ENCODE measurements at places on chromosomes 7 and 10.

GRCh38 chr7:52705768-52706167 is 329.7 kb upstream of the POM121L12 start:
- DNase-seq, result no peak

DNA sequence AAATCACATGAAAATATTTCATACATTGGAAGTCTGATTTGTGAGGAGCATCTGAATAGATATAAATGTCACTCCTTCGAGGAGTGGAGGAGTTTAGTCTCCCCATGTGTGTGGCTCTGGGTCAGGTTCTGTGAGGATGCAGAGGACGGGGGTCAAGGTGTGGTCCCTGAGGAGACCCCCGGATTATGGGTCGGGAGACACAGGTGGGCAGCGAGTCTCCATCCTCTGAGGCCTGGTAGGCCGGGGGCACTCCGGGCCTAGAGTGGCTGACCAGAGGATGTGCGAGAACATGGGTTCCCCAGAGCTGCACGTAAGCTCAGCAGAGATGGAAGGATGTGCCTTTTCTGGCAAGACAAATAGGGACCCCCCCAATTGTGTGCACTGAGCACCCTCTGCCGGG is 93.4 kb upstream of the TCERG1L start:
- no peak for DNase-seq

GRCh38 chr7:128693373-128694015 is 21.4 kb downstream of the GARIN1A start:
- DNase-seq, result no peak

- DNase-seq, result no peak
These were observed 39.3 kb downstream of the RABGEF1 start for GRCh38 chr7:66779669-66780409.

DNA sequence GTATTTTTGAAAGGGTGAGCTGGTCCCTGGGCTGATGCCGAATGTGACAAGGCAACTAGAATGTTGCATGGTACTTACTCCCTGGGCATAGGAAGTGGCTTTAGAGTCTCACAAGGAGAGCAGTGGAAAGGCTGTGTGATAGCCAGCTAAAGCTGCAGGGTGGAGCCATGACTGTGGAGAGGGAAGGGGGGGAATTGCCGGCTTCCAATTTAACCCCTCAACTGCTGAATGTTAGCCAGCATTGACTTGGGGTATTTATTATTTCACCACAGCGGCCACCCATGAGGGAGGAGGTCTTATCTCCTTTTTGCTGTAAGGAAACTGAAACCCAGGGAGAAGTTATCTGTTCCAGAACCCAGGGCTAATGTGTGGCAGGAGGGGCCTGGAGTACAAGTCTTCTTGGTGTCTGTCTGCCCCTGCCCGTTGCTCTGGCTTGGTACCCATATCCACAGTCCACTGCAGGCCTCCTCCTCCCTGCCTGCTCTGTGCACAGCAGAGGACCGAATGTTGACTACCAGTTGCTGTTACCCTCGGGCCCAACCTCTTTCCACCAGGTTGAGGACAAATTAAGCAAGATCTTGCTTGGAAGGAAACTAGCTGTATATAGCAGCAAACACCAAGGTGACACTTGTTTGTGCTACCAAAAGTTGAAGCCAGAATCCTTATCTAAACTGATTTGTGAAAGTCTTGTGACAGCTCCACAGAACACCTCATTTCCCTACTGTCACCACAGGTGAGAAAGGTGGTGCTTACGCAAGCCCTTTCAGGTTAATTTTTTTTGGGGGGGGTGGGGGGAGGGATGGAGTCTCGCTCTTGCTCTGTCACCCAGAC is 37.6 kb downstream of the WBP1L start:
- DNase-seq, result no peak

GRCh38 chr10:7218968-7219367 is 191.9 kb downstream of the SFMBT2 start:
- no peak for DNase-seq

- DNase-seq, result no peak
These were observed 450.4 kb downstream of the NEBL start for GRCh38 chr10:20446561-20447193.

DNA sequence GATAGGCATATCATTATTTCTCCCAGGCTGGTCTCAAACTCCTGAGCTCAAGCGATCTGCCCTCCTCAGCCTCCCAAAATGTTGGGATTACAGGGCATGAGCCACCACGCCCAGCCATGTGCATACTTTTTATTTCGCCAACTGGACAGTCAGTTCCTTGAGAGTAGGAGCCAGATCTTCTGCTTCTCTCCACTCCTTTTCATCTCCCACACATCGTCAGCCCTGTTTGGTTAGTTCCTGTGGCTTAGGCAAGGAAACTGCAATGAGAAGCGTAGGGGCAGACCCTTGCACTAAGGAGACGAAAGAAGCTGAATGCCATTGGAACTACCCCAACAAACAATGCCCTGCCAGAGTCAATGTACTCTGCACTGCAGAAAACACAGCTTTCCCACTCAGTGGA is 178.2 kb downstream of the TRIL start:
- DNase-seq, result no peak

- no peak for DNase-seq
These were observed 243.0 kb downstream of the PLXDC2 start for GRCh38 chr10:20059084-20059835.

- no peak for DNase-seq
These were observed 13.8 kb upstream of the LEP start for GRCh38 chr7:128227271-128227670.

GRCh38 chr7:80600046-80600445 is 38.4 kb upstream of the CD36 start:
- DNase-seq, result no peak

DNA sequence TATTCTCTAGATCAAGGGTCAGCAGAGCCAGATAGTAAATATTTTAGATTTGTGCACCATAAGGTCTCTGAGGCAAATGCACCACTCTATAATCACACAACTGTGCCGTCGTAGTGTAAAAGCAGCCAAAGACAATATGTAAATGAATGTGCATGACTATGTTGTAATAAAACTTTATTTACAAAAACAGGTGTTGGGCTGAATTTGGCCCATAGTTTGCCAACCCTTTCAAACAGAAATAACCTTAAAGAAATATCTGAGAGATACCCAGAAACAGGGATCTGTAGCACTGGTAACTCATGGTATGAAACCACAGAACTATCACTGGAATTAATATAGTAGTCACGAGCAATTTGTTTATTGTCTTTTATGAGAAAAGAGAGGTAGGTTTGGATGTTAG is 86.0 kb downstream of the ARID5B start:
- no peak for DNase-seq

DNA sequence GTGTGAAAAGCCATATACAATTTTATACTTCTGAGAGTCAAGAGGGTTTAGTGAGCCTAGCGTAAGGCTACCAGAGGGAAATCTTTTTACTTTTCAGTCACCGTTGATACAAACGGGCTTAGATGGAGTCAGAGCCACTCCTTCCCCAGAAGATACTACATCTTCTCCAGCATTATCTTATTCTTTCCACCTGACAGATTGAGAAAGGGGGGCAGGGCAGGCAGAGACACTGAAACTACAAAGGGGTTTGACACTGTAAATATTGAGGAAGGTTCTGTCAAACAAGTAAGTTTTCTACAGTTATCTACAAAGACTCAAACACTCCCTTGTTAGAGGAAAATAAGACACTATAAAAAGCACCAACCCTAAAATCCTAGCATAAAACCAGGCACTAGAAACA is 100.0 kb downstream of the RELN start:
- DNase-seq, result no peak

- DNase-seq, result no peak
These were observed 243.8 kb downstream of the MTERF1 start for GRCh38 chr7:91636728-91637127.

GRCh38 chr7:83451501-83452045 is 197.4 kb downstream of the SEMA3E start:
- no peak for DNase-seq

- DNase-seq, result no peak
These were observed 488.3 kb upstream of the ADARB2 start for GRCh38 chr10:2225609-2226008.

DNA sequence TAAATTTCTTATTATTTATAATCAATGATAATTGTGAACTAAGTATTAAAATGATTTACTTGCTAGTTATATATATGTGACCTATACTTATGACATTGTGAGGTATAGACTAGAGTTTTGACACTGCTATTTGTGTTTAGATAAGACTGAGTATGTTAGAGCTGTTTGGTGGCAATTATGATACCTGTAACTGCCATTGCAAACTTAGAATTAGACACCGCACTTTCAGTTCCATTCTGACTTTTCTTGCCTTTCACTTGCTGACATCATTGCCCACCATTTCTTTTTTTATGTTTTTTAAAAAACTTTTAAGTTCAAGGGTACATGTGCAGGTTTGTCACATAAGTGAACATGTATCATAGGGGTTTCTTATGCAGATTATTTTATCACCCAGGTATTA is 214.5 kb downstream of the MBL2 start:
- no peak for DNase-seq

DNA sequence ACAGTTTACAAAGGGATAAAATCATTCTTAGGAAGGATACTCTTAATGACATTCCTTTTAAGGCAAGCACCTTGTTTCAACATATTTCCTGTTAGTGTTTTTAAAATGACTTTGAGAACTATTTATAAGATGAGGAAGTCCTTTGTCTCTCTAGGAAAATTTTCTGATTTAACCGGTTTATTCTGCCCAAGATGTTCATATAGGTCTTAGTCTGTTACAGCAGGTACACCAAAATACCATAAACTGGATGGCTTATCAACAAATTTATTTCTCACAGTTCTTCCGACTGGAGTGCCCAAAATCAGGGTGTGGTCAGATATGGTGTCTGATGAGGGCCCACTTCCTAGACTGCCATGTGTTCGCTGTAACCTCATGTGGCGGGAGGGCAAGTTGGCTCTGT is 77.9 kb downstream of the GSAP start:
- DNase-seq, result no peak

GRCh38 chr7:31082447-31082846 is 30.3 kb downstream of the ADCYAP1R1 start:
- DNase-seq, result no peak

GRCh38 chr7:47999413-47999812 is 20.0 kb upstream of the HUS1 start:
- no peak for DNase-seq

DNA sequence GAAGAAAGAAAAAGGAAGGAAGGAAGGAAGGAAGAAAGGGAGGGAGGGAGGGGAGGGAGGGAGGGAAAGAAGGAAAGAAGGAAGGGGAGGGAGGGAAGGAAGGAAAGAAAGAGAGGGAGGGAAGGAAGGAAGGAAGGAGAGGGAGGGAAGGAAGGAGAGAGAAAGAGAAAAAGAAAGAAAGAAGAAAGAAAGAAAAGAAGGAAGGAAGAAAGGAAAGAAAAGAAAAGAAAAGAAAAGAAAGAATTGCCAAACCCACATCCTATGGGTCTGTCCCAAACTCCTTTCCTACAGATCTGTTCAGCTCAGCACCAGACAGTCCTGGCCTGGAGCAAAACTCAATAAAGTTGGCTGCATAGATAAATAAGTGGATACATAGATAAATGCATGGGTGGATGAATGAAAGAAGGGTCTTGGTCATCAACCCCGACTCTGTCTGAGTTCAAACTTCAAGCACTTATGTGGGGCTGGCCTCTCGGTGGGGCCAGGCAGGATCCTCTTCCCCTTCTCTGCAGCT is 17.2 kb upstream of the TLX1 start:
- no peak for DNase-seq

DNA sequence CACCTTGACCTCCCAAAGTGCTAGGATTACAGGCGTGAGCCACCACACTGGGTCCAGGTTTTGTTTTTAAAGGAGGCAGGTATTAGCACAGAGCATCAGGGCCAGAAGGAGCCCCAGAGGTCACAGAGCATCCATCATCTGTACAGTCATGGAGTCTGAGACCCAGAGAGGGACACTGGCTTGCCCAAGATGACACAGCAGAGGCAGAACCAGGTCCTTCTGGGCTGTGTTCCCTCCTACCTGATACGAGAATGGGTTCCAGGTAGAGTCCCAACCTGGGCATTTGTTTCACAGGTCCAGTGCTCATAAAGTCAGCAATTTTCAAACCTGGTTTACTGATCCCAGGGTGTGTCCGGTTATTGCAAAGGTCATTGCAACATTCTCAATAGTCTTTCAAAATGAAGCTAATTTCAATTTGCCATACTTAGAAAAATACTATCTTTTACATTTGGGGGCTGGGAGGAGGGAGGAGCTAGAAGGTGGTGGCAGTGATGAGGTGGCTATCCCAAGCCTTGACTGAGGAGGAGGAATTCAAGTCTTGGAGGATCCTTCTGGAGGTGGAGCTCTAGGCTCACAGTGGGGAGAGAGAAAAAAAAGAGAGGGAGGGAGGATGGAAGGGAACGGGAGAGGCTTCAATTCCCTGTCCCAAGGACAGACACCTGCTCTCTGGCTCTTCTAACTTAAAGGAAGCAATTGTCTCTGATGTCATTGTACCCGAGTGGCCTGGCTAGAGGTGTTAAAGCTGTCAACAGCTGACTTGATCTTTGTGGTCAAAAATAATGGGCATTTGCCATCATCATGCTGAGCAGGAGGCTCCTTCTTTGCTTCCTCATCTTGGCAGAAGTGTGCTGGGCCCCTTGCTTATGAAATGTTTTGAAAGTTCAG is 8.1 kb downstream of the MXI1 start:
- no peak for DNase-seq

GRCh38 chr7:150365673-150366398 is 2.8 kb upstream of the REPIN1 start:
- DNase-seq, result no peak

GRCh38 chr10:132375795-132376297 is 21.2 kb upstream of the PWWP2B start:
- DNase-seq, result no peak

DNA sequence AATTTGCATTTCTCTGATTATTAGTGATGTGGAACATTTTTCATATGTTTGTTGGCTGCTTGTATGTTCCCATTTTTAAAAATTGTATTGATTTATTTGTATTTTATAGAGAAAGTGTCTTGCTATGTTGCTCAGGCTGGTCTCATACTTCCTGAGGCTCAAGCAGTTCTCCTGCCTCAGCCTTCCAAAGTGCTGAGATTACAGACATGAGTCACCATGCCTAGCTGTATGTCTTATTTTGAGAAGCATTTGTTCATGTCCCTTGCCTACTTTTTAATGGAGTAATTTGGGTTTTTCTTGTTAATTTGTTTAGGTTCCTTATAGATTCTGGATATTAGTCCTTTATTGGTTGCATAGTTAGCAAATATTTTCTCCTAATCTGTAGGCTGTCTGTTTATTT is 214.2 kb upstream of the KAT6B start:
- DNase-seq, result no peak

DNA sequence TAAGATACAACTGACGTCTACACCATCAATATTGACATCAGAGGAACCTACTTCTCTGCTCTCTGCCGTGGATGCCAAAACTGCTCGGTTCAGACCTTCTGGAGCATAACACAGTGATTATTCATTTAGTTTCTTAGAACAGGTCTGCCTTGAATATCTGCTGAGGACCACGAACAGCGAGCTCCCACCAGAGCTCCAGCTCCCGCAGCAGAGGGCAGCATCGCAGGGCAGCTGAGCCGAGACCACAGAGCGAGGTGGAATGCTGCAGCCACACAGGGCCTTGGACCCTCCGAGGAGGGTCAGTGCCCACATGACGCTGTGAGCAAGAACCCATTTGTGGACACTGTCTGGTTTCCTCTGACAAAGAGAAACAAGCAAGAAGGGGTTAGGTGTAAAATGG is 6.8 kb downstream of the VIPR2 start:
- no peak for DNase-seq
